Bronchus fibroblast of lung (primary cell): ENCODE measurements at places on chromosomes 3 and 15. TPM values are rescaled to one million over a fixed set of nuclear protein-coding genes. Genes with fewer than 3 reads are reported as not detected.

VEPH1 gene
- total RNA-seq = 25.9 and 30.1 TPM in 2 replicates

NR1I2 gene
- under 0.01 and 0.34 TPM in 2 replicates for total RNA-seq

SH2D7 gene
- total RNA-seq = not detected in 2 replicates

TRAIP gene
- 10.3 and 12.8 TPM in 2 replicates for total RNA-seq

LINGO1 gene
- total RNA-seq = under 0.01 TPM in 1 of 2 replicates, not detected in the other

ISG20 gene
- 3.0 and 5.1 TPM in 2 replicates for total RNA-seq

TMEM108 gene
- total RNA-seq = 0.50 and 0.89 TPM in 2 replicates
